ENCODE measurements at places on chromosomes 3 and 15.

DNA sequence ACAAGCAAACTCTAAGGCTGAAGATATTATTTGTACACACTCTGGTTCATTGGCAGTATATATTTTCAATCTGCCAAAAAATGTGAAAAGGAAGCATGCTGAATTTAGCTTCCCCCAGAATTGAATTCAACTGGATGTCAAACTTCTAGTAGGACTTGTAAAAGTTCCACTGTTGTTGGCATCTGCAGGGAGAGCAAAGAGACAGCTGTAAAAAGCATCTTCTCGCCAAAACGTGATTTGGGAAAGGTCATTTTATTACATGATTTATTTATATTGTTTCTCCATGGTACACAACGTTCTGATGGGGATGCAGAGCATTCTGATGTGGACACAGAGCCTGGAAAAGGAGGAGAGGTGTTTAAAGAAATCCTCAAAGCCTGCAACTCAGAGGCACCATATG, 196.7 kb upstream of the ADAMTS9 start:
- DNase-seq: no peak

- no peak for DNase-seq
Measured at GRCh38 chr3:129598000-129598381, 8.5 kb downstream of the PLXND1 start.

DNA sequence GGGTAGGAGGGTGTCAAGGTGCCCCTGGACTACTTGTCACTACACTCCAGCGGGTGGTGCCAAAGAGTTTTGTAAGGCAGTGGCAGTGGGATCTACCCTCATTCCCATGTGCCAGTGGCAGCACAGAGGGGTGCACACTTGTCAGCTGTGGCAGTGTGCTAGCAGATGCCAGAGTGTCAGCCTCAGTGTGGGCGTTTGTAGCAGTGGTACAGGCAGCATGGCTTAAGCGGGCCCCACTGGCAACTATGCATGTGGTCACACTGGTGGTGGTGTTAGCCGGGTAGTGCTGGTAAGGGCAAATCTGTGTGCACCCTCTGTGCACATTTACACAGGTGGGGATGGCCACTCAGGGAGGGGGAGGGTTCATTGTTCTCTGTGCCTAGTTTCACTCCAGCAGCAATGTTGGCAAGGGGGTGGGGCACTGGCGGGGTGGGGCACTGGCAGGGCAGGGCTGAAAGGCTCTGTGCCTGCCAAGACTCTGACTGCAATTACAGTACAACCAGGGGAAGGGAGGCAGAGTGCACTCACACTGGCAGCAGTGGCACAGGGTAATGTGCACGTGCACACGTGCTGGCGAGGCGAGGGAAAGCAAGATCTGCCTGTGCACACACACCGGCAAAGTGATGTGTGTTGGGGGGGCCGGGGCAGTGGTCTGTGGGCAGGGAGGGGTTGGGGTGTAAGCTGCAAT, 31.8 kb downstream of the MYO9A start:
- DNase-seq: no peak

GRCh38 chr3:1200371-1200770, 107.5 kb downstream of the CNTN6 start:
- no peak for DNase-seq

All from NCI-H2107 (cell line).